ENCODE measurements at places on chromosomes 12 and 14. TPM values are rescaled to one million over a fixed set of nuclear protein-coding genes. Genes with fewer than 3 reads are reported as not detected.

GRCh38 chr14:91256661-91257060, 12.2 kb upstream of the GPR68 start:
- no peak overlapping the region for H3K27ac ChIP-seq
- no peak overlapping the region for H3K4me3 ChIP-seq
- H3K4me1 ChIP-seq, result no peaks in the 10 kb centered on the region
- H3K36me3 ChIP-seq, result no peaks in the 10 kb centered on the region
- H3K27me3 ChIP-seq, result no peaks in the 10 kb centered on the region
- no peak for DNase-seq

FAM177A1 gene
- 46.7 TPM for total RNA-seq

CDK2 gene
- total RNA-seq, result 72.9 TPM

C12orf50 gene
- total RNA-seq, result not detected

MYF6 gene
- total RNA-seq, result not detected

Measured in Panc1 (cell line).